H7 (cell line): ENCODE measurements at places on chromosomes 5 and 9.

- DNase-seq, result peak; percentile 61
Measured at GRCh38 chr5:141338538-141339306, at the start of gene PCDHGA2. Gene PCDHGA2 (plus strand): TSS chr5:141338760.

- DNase-seq, result no peak
Measured at GRCh38 chr9:79312686-79313421, 258.9 kb upstream of the TLE4 start.

DNA sequence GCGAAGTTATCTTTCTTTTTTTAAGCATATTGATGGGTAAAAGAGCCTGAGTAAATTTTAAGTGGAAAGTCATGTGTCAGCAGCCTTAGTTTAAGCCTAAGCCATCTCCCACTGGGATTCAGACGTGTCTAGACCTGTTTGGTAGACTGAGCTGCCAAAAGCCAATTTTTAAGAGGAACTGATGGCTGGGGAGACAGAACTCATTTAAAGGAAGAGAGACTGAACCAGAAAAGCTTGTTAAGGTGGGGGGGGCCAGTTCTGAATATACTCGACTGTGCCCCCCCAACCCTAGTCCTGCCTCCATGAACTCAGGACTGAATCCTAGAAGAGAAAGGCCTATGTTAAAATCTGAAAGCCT lies 58.3 kb upstream of the PLPP1 start:
- DNase-seq, result no peak

DNA sequence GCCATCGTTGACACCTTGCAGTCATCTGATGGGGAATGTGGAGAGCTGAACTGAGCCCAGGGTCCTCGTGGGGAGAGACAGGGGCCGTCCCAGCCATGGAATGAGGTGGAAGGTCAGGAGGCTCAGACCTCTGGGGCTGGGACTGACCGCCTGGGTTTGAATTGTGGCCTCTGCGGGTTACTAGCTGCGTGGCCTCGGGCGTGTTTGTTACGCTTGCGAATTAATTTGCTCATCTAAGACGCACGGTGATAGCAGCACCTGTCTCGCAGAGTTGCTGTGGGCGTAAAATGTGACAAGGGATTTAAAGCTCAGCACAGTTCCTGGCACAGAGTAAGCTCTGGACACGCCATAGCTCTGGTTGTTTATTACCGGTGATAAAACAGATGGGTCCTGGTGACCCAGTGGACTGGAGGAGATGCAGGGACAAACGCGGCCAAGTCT lies 19.4 kb upstream of the DAB2IP start:
- no peak for DNase-seq

DNA sequence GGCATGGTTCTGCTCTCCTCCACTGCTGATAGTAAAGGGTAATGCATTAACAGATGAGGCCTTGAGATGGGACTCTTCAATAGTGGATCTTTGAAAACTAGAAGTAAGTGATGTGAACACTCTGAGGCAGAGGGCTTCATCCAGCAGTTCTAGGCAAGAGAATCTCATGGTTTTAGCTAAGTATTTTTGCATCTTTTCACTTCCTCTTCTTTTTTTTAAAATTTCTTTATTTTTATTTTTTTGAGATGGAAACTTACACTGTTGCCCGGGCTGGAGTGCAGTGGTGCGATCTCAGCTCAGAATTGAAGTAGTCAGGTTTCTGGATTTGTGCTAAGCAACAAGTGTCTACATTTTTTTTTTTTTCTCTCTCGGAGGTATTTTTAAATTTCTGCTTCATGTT lies 101.9 kb downstream of the MTRR start:
- no peak for DNase-seq

DNA sequence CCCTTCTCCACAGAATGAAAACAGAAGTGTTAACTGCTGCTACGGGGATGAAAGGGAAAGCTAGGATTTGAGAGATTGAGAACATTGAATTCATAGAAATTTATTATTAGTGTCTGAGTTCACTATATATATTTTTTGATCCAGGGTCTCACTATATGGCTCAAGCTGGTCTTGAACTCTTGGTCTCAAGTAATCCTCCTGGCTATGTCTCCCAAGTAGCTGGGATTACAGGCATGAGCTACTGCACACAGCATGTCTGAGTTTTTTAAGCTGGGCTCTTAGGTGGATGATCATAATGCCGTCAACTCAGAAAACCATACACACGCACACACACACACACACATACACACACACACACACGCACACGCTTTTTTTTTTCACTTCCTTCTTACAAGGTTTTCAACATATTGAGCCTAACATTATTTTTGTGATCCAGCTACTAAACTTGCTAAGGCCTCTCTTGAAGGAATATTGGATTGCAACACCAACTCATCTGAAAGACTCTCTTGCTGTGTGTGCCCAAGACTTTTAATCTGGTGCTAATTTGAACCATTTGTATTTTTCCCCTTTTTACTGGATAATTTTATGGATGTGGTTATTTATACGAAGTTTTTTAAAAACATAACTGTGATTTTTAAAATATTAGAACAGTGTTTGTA lies 1045.4 kb downstream of the DTWD2 start:
- DNase-seq, result no peak
